ENCODE measurements at places on chromosomes 1 and 21.

- no peak for DNase-seq
These were observed 159.1 kb downstream of the BRINP2 start for GRCh38 chr1:177329871-177330270.

GRCh38 chr1:152933196-152933595, 13.8 kb upstream of the SPRR5 start:
- no peak for DNase-seq

DNA sequence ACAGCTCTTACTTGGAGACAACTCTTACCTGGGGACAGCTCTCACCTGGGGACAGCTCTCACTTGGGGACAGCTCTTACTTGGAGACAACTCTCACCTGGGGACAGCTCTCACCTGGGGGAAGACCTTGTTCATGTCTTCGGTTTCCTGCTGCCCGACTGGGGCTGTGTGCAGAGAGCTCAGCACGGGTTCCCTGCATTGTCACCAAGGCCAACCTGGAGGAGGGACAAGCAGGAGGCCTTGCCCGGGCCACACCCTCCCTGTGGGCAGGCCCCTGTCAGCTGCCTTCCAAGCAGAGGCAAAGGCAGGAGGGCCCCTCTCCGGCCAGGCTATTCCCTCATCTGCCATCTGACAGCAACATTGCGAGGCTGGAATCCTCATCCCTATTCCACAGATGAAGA, at the start of gene LDLRAD1:
TSS of gene LDLRAD1 (minus strand) at position 208 of the 400 bp plus-strand sequence. CDS start at position 134, 74 bp downstream.
- DNase-seq: peak; percentile 51

DNA sequence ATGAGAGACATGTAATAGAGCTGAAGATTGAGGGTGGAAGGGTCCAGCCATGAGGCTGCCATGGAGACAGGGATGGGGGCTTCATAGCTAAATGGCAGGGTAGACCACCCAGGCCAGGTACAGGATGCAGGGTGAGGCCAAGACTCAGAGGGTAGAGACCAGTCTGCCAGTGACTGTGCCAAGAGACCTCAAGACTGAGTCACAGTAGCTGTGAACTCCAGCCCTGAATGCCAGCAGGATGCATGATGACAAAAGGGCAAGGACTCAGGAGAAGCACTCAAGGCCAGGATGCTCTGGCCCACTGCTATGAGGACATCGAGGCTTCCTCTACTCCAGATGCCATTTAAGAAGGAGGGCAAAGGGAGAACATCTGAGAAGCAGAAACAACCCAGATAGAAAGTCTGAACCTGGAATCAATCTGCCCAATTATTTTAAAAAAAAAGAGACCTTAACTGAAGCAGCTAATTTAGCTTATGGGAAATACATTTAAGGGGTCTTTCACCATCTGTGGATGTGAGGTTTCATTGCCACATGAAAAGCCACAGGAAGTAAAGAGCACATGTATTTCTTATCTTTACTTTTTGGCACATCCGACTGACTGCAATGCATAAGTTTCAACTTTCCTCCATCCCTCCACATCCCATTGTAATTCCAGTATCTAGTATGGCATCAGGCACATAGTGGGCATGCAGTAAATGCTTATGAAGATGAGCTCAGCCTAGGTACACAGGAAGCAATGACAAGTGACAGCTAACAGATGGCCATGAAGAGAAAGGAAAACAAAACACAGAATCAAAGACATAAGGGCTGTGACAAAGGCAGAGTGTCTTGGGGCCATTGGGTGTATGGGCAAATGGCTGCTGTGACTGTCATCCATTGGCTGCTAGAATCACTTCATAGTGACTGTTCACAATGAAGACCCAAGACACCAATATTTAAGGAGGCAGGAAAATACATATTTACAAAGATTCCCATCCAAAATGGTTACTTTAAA, 40.2 kb downstream of the SUSD4 start:
- DNase-seq: no peak

- DNase-seq: no peak
These were observed 3.4 kb downstream of the RIPK4 start for GRCh38 chr21:41763398-41763931.

Data from H9 (cell line).